Stimulated activated CD4-positive, alpha-beta T cell treated with anti-CD3 and anti-CD28 coated beads, Interleukin-2, amount 100 ng/mL, for 4 hours (primary cell): ENCODE measurements at places on chromosomes 4 and X.

- no peak for DNase-seq
These were observed 94.6 kb upstream of the RPS6KA3 start for GRCh38 chrX:20361081-20361889.

DNA sequence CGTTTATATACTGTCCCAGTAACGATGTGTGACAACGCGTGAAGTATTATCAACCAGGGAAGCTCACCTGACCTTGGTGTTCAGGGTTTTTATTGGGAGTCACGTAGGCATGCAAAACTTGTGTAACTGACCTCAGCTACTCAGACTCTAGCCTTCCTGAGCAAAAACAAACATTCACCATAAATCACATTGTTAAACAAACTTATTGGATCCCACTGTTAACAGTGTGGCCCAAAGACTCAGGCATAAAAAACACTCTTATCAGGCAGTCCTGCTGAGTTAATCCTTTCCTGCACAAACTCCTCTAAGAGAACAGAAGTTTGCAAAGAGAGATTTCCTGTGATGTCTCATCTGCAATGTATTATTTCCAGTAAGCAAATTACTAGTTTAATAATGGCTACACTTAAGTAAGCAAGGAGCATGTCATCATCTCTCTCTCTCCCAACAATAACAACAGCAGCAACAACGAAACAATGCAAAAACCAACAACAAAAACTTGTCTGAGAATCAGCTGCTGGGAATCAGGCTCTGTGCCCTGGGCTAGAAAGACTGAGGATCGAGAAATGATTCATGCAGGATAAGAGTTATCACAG is 12.0 kb downstream of the GAGE1 start:
- no peak for DNase-seq

GRCh38 chr4:38154681-38155588 is 194.7 kb downstream of the PTTG2 start:
- DNase-seq, result no peak

DNA sequence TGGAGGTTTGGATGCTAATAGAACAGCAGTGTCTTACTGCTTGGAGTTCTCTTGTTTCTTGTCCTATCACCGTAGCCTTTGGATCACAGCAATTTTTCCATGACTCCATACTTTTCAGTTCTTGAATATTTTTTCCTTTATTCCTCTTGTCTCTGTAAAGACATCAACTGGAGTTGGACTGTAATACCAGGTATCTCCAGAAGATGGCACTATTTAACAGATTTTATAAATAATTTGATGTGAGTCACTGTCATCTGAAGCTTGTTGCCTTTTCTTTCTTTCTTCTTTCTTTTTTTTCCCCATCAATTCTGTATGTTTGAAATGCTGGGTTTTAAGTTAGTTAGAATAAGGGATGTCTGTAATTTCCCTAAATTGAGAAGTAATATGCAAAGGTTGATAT is 24.1 kb downstream of the HPRT1 start:
- no peak for DNase-seq

DNA sequence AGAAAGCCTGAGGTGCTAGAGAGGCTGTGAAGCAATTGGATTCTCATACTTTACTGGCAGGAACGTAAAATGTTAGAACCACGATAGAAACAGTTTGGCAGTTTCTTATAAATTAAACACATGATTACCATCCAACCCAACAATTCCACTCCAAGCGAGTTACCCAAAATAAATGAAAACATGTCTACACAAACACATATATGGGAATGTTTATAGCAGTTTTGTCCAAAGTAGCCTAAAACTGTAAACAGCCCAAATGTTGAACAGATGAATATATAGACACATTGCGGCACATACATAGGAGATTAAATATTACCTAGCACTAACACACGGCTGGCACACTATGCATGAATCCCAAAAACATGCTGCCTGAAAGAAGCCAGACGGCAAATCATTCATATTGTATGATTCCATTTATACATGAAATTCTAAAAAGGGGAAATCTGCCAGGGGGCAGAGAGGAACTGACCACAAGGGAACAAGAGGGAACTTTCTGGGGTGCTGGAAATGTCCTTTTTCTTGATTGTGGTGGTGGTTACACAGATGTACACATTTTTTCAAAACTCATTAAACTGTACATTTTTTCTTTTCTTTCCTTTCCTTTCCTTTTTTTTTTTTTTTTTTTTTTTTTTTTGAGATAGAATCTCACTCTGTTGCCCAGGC is 50.4 kb upstream of the SLC25A4 start:
- no peak for DNase-seq

DNA sequence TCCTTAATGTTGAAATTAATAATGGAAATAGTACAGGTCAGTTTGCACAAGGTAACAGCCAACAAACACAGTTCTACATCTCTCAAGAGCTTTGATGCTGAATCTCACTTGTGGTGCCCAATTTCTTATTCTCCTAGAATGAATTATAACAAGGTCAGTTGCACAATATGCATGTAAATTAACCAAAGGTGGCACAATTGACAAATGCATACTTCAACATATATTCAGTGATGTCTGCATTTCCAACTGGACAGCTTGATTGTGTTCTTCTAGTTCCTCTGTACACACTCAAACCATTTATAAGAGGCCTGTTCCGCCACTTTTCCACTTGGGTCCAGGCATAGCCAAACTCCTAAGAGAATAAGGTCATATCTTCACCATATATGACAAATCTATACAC is 210.3 kb upstream of the EPHA5 start:
- no peak for DNase-seq
